ENCODE measurements at places on chromosomes 2 and 18.
A peak's percentile ranks its signal among the peaks of the same experiment; 100 is the strongest.

- DNase-seq, result no peak
Observed at GRCh38 chr2:54880428-54880827, 157.0 kb downstream of the EML6 start.

GRCh38 chr2:134917888-134918525, 615 bp upstream of the CCNT2 start:
- DNase-seq, result peak; percentile 96

DNA sequence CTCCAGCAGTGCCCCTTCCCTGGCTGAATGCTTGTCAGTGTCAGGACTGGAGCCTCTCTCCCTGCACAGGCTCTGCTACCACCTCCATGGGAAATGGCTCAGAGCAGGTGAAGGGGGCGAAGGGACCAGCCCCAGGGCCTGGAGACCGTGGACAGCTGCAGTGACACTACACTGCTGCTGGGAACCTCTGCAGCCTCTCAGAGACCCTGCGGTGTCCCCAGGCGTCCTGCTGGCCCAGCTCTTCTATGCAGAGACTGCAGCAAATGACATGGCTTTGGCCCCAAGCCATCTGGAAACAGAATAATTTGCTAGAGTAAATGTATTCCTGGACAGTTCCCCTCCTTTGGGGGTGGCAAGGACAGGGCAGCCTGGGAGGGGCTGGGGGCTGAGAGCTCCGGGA, 53.2 kb downstream of the CIB4 start:
- no peak for DNase-seq

- DNase-seq, result peak; percentile 73
Observed at GRCh38 chr2:102736410-102737409, 25.1 kb upstream of the TMEM182 start.

DNA sequence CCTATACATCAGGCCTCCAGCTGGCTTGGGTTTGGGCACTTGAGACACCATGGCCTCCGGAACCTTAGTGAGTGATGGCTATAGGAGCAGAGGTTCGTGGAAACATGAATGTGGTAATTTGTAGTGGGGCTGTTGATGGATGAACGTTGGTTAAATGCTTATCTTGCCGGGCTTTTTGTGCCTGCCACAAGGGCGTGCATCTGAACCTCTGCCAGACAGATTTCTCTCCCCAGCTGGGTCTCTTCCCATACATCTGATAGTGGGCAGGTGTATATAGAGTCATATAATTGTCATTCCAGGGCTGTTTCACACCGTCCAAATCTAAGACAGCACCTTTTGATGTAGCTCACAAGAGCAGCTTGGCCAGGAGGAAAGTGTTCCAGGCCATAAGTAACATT, 14.7 kb downstream of the LAMA3 start:
- no peak for DNase-seq

DNA sequence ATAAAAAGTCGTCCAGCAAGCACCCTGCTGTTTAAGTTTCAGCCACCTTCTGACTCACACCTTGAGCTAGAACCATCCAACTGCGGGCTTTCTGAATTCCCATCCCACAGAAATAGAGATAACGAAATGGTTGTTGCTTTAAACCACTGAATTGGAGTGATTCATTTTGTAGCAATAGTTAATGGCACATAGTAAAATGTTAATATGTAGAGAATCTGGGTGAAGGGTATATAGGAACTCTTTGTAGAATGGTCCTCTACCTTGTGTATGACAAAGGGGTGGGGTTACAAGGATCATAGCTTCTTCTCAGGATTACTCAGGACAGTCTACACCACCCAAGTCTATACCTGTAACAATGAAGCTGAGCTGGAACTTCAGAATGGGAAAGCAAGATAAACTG, 2.4 kb upstream of the MAPRE3 start:
- DNase-seq, result no peak

DNA sequence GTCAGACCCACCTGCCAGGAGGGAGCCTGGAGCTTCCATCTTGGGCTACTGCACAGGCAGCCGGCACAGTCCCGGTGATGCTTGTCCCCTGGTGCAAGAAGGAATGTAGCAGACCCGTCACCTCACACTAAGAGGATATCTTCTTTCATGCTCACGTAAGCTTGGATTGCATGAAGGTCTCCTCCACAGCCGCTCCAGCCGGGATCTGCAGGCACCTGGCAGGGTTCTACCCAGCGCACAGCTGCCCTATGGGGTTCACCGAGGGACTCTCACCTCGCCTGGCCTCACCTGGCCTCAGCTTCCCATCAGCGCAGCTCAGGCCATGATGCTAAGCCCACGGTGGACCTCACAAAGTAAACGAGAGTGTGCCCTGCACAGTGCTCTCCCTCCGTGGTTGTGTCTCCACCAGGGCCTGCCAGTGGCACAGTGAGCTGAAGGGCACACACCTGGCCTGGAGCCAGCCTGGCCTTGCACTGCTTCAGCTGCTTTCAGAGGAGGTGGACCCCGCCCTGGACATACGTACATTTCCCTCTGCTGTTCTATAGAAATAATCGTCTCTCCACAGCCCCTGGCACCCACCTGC, 239.1 kb downstream of the SEPTIN10 start:
- no peak for DNase-seq

DNA sequence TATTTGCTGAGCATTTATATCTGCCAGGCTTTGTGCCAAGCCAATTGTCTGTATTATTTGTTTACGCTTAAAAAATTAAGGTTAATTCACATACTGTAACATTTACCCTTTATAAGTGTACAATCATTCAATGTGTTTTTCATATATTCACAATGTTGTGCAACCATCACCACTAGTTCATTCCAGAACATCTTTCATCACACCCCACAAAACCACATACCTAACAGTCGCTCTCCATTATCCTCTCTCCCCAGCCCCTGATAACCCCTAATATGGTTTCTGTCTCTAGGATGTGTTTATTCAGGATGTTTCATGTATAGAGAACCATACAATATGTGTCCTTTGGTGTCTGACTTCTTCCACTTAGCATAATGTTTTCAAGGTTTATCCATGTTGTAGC, 234.1 kb downstream of the INSIG2 start:
- no peak for DNase-seq

- DNase-seq, result no peak
Observed at GRCh38 chr18:29104227-29104626, 927.3 kb upstream of the CDH2 start.

GRCh38 chr2:214185546-214185945, 225.3 kb upstream of the VWC2L start:
- DNase-seq, result peak; percentile 16

- DNase-seq, result no peak
Observed at GRCh38 chr2:26652361-26653041, 11.3 kb upstream of the CIB4 start.

DNA sequence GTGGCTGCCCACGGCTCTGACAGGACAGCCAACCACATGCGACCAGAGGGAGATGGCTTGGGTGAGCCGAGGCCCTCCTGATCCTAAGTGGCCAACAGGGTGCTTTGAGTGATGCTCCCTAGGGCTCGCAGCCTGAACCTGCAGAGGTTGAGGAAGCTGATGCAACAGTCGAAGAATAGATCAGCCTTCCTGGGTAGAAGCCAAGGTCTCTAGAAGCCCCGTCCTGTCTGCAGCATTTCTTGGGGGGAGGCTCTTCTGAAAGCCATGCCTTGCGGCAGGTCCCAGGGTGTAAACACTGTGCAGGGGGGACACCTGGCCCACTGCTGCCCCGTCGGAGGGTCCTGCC, 136.4 kb downstream of the HDAC4 start:
- no peak for DNase-seq

DNA sequence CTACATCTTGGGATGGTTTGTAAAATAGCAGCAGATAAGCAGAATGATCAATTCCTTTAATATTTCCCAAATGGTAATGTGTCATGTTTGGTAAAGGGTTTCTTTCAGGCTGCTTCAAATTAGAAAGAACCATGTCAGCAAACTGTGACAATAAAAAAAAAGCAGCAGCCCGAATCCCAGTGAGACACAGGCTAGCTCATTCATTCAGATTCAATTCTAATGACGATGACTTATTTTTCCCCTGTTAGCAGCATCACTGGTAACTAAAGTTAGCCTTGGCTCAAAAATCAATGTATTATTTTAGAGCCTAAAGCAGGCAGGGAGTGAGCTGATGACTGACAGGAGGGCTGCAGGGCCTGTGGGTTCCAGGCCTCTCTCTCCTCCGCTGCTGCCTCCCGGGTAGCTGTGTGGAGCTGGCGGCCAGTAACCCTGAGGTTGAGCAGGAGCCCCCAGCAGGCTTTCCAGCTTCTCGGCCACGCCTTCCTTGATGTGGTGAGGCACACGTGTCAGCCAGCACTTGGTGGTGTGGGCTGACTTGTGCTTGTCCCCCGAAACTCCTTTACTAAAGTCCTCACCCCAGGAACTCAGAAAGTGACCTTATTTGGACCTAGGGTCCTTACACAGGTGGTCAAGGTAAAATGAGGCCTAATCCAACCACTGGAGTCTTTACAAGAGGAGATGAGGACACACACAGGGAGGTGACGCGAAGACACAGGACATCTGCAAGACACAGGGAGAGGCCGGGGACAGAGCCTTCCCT, 120.5 kb upstream of the HS6ST1 start:
- DNase-seq, result no peak

DNA sequence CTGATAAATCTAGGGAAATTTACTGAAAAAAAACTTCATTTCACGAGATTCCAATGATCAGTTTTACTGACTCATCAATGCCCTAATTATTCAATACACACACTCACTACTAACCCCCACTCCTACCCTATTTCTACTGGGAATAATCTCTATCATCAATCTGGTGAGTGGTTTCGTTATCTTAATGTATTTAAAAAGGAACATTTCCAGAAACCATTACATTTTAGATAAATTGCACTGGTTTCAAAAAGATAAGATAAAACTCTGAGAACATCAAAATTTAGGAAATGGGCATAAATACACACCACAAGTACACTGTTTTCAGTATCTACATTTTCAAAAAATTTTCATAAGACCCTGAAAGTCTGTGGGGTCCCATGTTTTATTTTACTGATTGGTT, 471.4 kb upstream of the PKDCC start:
- no peak for DNase-seq

- DNase-seq, result no peak
Observed at GRCh38 chr2:236769981-236770671, 200.5 kb downstream of the ACKR3 start.

DNA sequence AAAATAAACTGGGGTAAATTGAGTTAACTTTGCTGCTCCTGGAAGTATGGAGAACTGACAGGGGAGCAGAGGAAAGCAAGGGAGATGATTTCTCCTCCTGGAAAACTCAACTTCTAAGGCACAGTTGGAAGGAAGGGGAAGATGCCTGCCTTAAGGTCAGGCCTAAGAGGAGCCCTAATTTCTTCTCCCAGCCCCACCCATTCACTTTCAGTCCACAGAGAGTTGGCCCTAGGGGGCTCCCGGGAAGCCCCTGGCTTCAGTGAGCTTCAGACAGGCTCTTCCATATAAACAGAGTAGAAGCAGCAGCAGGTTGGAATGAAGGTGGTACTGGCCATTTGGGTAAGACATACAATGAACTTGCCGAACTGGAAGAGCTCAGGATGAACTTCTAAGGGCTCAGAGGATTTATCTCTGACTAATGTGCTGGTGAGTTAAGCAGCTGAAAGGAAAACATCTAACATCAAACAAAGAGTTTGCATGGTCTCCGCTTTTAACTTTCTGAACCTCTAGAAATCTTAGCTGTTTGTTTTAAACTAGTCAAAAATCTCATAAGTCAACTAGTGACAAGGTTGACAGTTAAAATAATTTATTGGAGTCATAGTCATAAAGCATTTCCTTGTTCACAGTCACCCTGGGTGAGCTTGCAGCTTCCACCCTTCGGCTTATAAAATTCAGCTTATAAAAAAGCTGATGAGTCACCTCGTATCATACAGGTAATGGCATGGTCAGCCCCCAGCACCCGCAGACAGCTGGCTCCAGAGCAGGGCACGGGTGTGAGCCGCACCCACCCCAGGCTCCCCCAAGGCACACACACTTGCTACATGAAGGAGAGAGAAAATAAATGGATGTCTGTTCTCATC, 9.8 kb downstream of the MALL start:
- peak; percentile 40 for DNase-seq

- DNase-seq, result no peak
Observed at GRCh38 chr2:10564876-10565445, 116.8 kb upstream of the ODC1 start.

DNA sequence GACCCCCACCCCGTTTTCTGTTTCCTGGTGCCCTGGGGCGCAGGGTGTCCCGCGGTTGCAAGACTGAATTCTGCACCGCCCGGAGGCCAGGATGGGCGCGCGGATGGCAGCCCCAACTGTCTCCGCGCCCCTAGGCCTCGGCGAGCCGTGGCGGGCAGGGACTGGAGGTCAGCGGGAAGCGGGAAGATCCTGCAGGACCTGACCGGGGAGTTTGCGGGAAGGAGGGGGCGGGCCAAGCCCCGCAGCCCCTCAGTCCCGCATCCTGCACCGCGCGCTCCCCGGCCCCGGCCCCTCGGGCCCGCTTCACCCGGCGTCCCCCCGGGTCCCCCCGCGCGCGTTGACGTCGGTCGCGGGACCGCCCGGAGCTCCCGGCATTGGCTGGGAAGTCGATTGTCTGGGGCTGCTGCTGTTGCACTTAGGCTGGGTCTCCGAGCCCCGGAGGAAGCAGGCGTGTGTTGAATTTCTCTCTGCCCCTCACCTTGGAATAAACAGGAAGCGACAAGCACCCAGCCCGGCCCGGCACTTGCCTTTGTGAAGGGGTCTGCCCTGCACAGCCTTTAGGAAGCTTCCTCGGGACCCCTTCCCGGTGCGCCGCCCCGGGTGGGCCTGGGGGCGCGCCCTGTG, at the start of gene LDLRAD4:
LDLRAD4 (plus strand) TSS at position 393 of the 624 bp plus-strand sequence.
- DNase-seq, result peak; percentile 9

DNA sequence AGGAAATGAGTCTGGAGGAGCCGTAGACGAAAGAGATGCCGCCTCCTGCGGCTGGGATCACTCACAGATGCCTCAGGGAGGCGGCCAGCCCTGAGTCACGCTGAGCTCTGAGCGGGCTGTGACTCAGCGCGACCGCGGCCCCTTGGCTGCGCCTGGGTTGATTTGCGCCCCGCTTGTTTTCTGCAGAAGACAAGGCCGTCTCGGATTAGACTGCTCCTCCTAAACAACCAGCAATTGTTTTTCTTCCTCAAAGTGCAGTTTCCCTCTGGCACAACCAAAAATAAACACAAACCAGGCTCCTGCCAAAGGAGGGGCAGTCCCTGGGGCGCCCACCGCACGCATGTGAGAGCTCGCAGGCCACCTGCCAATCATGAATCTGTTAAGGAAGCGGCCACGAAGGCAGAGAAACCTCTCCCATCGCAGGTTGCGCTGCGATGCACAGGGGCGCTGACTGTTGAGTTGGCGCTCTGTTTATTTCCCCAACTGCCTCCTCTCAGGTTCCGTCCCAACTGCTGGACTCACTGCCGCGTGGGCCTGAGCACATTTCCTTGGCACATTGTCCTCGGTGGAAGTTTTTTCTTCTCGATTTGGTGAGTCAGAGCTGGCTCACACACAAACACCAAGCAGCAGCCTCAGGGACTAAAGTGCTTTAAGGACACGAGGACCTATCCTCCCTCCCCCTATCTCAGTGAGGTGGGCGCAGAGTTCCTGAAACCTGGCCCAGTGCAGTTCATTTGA, 85.2 kb upstream of the NDUFV2 start:
- no peak for DNase-seq

- DNase-seq, result peak; percentile 44
Observed at GRCh38 chr2:15159751-15160177, 401.4 kb downstream of the NBAS start.

- no peak for DNase-seq
Observed at GRCh38 chr2:145802133-145802532, 1282.2 kb upstream of the ZEB2 start.

- no peak for DNase-seq
Observed at GRCh38 chr2:2142345-2142744, 188.7 kb downstream of the MYT1L start.
